ENCODE measurements at places on chromosomes 5 and 9. TPM values are rescaled to one million over a fixed set of nuclear protein-coding genes. Genes with fewer than 3 reads are reported as not detected.

DNA sequence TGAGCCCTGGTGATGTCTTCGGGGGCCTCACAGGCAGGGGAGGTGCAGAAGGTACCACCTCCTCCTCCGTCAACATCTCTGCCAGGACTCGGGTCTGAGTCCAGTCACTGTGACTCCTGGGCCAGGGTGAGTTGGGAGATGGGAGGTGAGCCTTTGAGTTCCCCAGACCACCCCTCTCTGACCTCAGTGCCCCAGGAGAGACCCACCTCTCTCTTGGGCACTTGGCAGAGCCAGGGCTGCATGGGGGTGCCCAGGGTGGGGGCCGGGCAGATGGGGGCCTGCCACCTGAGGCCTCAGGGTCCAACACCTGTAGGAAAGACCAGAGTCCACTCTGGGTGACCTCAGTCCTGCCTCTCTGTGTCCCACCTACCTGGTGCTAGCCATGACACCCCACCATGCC, 6.8 kb downstream of the KIF12 start:
- no peak for DNase-seq
- no peak overlapping the region for H3K4me3 ChIP-seq
- no peaks in the 10 kb centered on the region for H3K36me3 ChIP-seq
- H3K4me1 ChIP-seq: no peaks in the 10 kb centered on the region
- H3K27ac ChIP-seq: no peak overlapping the region

DNA sequence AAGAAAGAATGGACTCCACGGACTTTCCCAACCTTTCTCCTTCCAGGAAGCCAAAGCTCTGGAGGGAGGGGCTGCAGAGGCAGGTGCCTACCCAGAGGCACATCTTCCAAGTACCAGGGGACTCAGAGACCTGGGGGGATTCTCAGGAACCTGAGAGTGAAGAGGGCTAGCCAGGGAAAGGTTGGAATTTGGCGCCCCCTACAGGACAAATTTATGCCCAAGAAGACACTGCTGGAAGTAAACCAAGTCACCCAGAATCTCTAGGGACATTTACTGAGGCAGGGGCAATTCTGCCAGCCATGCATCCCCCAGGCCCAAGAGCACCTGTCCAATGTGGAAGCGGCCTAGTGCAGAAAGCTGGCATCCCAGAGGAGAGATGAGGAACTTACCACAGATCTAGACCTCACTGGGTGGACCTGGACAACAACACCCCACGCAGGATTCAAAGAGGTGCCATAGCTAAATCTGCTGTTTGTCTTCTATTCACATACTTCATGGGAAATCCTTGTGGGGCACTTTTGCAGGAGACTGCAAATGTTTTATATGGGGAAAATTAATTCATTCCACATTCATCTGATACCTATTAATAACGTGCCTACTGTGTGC, 25.9 kb upstream of the IDNK start:
- H3K4me3 ChIP-seq: no peak overlapping the region
- H3K36me3 ChIP-seq: no peaks in the 10 kb centered on the region
- peaks cover 5% of the 10 kb centered on the region for H3K4me1 ChIP-seq

The DMGDH gene
- 14.7 TPM for total RNA-seq

The TAS2R1 gene
- not detected for total RNA-seq

The C6 gene
- total RNA-seq: not detected

DNA sequence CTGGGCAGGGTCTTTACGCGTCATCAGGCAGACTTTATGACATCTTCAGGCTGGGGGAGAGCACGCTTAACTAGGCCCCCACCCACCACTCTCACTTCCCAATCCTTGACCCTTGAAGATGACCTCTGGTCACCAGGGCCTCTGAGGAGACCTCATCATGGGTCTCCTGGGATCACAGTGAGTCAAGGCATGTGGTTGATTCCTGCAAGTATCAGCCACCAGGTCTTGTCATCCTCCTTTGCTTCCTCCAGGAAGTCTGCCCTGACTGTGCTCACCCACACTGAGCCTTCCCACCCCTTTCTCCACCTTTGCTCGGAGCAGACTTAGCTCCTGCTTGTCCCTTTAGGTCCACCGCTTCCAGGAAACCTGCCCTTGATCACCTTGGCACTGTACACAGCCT, 17.3 kb downstream of the ODF2 start:
- peaks cover 6% of the 10 kb centered on the region for H3K4me1 ChIP-seq
- H3K27ac ChIP-seq: peak overlapping the region; percentile 29
- peaks cover 35% of the 10 kb centered on the region for H3K36me3 ChIP-seq

GRCh38 chr9:136494012-136494411, 11.2 kb upstream of the SEC16A start:
- no peak overlapping the region for H3K27ac ChIP-seq
- no peak overlapping the region for H3K4me3 ChIP-seq
- peaks cover 33% of the 10 kb centered on the region for H3K36me3 ChIP-seq

The SHOC1 gene
- 0.09 TPM for total RNA-seq

The SPRY4 gene
- 41.9 TPM for total RNA-seq

The SREK1 gene
- 87.3 TPM for total RNA-seq

DNA sequence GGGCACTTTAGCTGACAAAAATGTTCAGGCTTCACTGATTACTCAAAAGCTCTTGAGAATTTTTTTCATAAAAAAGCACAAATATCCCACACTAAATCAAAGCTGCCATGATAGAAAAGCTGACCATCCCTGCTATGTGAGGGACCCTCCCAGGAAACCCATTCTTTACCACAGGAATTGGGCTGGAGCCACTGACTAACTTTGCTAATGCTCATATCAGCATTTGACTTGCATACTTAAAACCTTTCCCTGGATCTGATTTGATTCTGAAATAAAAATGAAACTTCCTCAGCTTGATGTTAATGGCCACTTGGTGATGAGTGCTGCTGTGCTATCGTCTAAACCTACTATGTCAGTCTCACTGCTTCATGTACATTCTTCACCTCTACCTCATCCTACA, 243.6 kb downstream of the PRELID2 start:
- H3K27ac ChIP-seq: no peak overlapping the region
- no peak for DNase-seq
- H3K4me3 ChIP-seq: no peak overlapping the region
- no peaks in the 10 kb centered on the region for H3K36me3 ChIP-seq
- peaks cover 18% of the 10 kb centered on the region for H3K4me1 ChIP-seq
- H3K27me3 ChIP-seq: no peaks in the 10 kb centered on the region

The RALGPS1 gene
- 2.4 TPM for total RNA-seq

The ANKRD31 gene
- 0.56 TPM for total RNA-seq
